Frontal cortex (tissue), 4 donors: ENCODE measurements at places on chromosomes 2 and 18.

GRCh38 chr2:64613276-64613675, 40.4 kb downstream of the SERTAD2 start:
- no peak for DNase-seq

DNA sequence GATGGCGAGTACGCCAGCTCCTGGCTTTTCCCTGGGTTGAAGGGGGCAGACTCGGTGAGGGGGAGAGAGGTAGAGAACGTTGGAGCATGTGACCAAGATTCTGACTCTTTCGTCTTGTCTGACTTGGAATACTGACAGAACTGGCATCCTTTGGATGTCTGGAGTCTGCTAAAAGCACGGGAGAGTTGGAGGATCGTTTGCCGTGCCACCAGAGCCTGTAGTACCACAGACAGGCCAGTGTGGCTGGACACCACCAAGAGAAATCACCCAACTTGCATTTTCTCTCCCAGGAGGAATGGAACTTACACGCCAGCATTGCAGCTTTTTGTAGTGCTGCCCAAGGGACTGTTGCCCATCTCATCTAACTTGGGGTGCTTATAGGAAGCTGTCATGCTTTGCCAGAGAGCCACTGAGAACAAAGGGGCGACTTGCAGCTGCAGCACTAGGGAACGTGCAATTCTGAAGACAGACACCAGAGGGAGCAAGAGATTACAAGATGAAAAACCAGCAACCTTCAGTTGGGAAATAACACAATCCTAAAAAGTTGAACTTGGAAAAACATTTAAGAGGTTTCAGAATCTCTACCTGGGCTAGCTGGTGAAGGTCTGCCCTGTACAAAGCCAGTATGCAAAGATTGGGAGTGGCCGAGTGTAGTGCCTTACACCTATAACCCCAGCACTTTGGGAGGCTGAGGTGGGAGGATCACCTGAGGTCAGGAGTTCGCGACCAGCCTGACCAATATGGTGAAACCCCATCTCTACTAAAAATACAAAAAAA, 24.1 kb downstream of the PSMG2 start:
- peak; percentile 59 for DNase-seq

GRCh38 chr2:171436307-171436706, 2.3 kb downstream of the DCAF17 start:
- no peak for DNase-seq

DNA sequence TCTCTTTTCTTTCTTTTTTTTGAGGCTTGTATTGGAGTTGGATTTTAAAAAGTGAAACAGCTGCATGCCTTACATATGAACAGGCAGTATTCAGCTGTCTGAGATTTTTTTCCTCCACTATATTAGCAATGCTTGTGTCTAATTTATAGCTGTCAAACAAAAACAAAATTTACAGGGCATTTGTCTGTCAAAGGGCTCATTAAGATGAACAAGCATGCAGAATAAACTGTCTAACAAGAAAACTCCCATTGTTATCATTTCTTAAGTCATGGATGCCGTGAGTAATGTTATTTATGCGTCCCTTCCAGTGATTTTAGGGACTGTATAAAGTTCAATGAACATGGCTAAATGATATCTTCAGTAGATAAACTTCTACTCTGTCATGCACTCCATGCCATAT, 674.7 kb downstream of the PLCL1 start:
- no peak for DNase-seq

- DNase-seq: no peak
Observed at GRCh38 chr2:159944874-159945273, 117.5 kb downstream of the PLA2R1 start.
